ENCODE measurements at places on chromosomes 2 and 18. TPM values are rescaled to one million over a fixed set of nuclear protein-coding genes. Genes with fewer than 3 reads are reported as not detected.

The DYNAP gene
- polyA plus RNA-seq = not detected

The CABLES1 gene
- 3.2 TPM for polyA plus RNA-seq

The GPR155 gene
- 4.3 TPM for polyA plus RNA-seq

The TEKT4 gene
- polyA plus RNA-seq = not detected

The NT5C1B gene
- not detected for polyA plus RNA-seq

The TMEM169 gene
- polyA plus RNA-seq = 0.14 TPM

The CD226 gene
- 0.11 TPM for polyA plus RNA-seq

The INPP5D gene
- 3.6 TPM for polyA plus RNA-seq

The GAREM2 gene
- 1.9 TPM for polyA plus RNA-seq

The GNAL gene
- 3.5 TPM for polyA plus RNA-seq

The LCT gene
- not detected for polyA plus RNA-seq

The SLC25A12 gene
- polyA plus RNA-seq = 74.2 TPM

The SERPINB11 gene
- polyA plus RNA-seq = not detected

The C2orf80 gene
- polyA plus RNA-seq = not detected

The GPR39 gene
- not detected for polyA plus RNA-seq

The DPP4 gene
- 0.52 TPM for polyA plus RNA-seq

The IGFBP2 gene
- 115 TPM for polyA plus RNA-seq

The PDCL3 gene
- polyA plus RNA-seq = 41.6 TPM

The DCAF17 gene
- 2.9 TPM for polyA plus RNA-seq

The NDUFS1 gene
- 132 TPM for polyA plus RNA-seq

The ZCCHC2 gene
- 5.4 TPM for polyA plus RNA-seq

The ANKRD62 gene
- polyA plus RNA-seq = not detected

The ANKRD30BL gene
- not detected for polyA plus RNA-seq

The DHX57 gene
- polyA plus RNA-seq = 6.0 TPM

The TEX44 gene
- not detected for polyA plus RNA-seq

The PSMA8 gene
- 0.05 TPM for polyA plus RNA-seq

The TUBA4A gene
- 131 TPM for polyA plus RNA-seq

The MROH2A gene
- not detected for polyA plus RNA-seq

The MFSD2B gene
- 0.18 TPM for polyA plus RNA-seq

The SERPINB3 gene
- not detected for polyA plus RNA-seq

The SPATS2L gene
- 90.6 TPM for polyA plus RNA-seq
